ENCODE measurements at places on chromosomes 3 and 15. TPM values are rescaled to one million over a fixed set of nuclear protein-coding genes. Genes with fewer than 3 reads are reported as not detected.
A peak's percentile ranks its signal among the peaks of the same experiment; 100 is the strongest.

GRCh38 chr3:88044411-88044810 is 14.4 kb downstream of the CGGBP1 start:
- H3K27me3 ChIP-seq = no peaks in the 10 kb centered on the region
- DNase-seq = no peak
- H3K27ac ChIP-seq = no peak overlapping the region
- no peaks in the 10 kb centered on the region for H3K4me1 ChIP-seq

APOD gene
- total RNA-seq = 83.9 TPM

TRPM1 gene
- total RNA-seq = 3.6 TPM

GOLGA8S gene
- 9.2 TPM for total RNA-seq

DNA sequence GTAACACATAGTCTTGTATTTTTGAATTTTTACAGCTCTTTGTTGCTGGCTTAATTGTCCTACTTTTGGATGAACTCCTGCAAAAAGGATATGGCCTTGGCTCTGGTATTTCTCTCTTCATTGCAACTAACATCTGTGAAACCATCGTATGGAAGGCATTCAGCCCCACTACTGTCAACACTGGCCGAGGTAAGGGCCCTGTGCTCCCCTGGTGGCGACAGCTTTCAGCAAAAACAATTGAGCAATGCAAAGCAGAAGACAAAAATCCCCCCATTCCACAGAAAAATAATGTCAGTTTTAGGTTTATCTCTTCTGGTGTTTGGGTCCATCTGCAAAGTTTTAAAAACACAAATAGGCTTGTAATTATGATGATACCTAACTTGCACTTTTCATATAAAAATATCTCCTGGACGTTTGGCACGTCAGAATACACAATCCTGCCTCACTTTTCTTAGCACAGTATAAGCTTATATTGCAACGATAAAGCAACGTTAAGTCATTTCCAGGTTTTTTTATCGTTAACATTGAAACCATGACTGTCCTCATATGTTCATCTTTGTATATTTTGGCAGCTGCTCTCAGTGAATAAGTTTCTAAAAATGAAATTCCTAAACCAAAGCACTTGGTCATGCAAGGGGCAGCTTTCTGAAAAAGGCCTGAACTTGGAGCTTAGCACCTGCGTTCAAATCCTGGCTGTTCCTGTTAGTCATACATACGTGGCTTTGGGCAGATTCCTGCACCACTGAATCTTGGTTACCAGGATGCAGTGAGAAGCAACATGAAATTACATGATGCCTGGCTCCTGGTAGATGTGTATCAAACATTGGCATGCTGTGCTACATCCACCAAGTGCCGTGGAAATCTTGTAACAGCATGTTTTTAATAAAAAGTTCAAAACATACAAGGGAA is 8.5 kb downstream of the SEC61A1 start:
- no peaks in the 10 kb centered on the region for H3K27me3 ChIP-seq
- H3K4me3 ChIP-seq = no peak overlapping the region
- H3K27ac ChIP-seq = no peak overlapping the region
- peaks cover 5% of the 10 kb centered on the region for H3K4me1 ChIP-seq

GOLGA8N gene
- 61.0 TPM for total RNA-seq

DNA sequence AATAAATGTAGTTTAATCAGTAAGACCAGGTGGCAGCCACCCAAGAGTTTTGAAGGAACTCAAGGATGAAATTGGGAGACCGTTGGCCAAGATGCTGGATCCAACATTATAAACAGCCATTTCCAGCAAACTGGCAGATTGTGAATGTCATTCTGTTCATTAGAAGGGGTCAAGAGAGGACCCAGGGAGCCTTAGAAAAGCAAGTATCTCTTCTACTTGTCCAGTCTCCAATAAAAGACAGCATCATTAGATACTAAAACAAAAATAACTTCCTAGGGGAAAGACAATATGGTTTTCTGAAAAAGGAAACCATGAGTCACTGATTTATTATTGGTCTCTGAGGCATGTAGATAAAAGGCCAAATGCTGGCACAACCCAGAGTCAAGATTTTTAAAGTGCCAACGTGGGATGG is 67.9 kb downstream of the GADL1 start:
- no peaks in the 10 kb centered on the region for H3K36me3 ChIP-seq
- H3K27me3 ChIP-seq = no peaks in the 10 kb centered on the region
- DNase-seq = no peak
- no peak overlapping the region for H3K4me3 ChIP-seq
- H3K4me1 ChIP-seq = no peaks in the 10 kb centered on the region

GRCh38 chr3:129603991-129604749 is 2.3 kb downstream of the PLXND1 start:
- H3K27ac ChIP-seq = peak overlapping the region; percentile 42
- peak overlapping the region; percentile 65 for H3K4me3 ChIP-seq
- H3K27me3 ChIP-seq = no peaks in the 10 kb centered on the region
- no peak for DNase-seq

CFAP100 gene
- 56.2 TPM for total RNA-seq

DNA sequence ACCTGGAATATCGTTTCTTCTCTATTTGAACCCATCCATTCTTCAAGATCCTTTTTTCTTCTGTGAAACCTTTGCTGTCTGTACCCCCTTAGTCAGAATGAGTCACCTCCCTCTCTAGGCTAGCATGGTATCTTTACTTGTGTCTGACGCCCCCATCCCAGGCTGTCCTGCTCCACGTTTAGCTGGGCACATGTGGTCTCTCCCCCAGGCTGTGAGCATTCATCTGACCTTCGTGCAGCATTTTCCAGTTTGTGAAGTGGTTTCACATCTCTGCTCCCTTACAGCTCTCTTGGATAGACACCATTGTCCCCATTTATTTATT is 14.3 kb upstream of the TLE3 start:
- DNase-seq = no peak
- peak overlapping the region; percentile 84 for H3K27ac ChIP-seq
- H3K4me1 ChIP-seq = peaks cover 8% of the 10 kb centered on the region

GRCh38 chr3:81723732-81724313 is 37.6 kb downstream of the GBE1 start:
- DNase-seq = no peak
- no peaks in the 10 kb centered on the region for H3K4me1 ChIP-seq
- H3K36me3 ChIP-seq = no peaks in the 10 kb centered on the region
- no peak overlapping the region for H3K27ac ChIP-seq
- no peaks in the 10 kb centered on the region for H3K27me3 ChIP-seq

DNA sequence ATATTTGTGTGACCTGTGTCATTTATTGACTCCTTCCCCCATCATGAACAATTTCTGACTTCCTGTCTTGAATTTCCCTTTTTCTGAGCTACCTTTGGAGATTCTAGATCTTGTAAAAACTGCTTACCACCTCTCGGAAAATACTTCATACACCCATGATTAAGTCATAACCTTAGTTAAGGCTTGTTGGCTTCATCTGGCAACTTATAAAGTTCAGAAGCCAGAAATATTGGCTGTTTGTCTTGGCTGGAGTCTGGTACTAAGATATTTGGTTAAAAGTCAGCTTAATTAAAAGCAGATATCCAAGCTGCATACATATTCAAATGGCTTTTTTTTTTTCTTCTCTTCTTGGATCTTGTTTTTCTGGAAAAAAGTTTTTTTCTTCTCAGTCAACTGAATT is 37.3 kb upstream of the B3GALNT1 start:
- no peak for DNase-seq
- no peaks in the 10 kb centered on the region for H3K27me3 ChIP-seq
- no peaks in the 10 kb centered on the region for H3K4me1 ChIP-seq
- no peak overlapping the region for H3K27ac ChIP-seq
- no peaks in the 10 kb centered on the region for H3K36me3 ChIP-seq

DNA sequence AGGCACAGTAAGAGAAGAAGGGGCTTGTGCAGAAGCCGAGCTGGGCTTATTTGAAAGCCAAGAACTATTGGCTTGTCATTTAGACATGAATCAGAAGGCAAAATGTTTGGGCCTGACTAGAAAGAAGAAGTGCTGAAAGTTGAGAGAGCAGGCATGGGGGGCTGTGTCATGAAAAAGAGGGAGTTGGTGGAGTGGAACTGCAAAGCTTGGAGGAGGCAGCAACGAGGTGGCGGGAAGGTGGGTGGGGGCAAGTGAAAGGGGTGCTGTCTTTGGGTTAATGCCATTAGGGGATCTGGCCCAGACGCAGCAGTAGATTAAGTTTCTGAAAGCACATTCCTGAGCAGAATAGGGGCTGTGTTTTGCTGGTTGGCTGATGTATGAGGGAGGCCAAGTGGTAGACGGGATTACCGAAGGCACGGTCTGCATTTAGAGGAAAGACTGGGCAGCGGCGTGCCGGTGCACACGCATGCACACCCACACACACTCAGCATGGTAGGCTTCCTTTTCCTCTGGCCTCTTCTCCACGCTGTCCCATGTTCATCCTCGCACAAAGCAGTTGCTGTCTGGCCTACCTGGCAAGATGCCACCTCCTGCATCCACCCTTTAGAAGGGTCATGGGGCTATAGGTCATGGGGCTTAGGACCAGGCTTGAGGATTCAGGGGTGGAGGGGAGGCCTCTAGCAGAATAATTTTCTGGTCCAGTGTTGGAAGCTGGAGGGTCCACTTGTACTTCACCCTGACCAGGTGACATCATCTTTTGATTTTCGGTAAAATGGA is 43.0 kb downstream of the BOC start:
- peak overlapping the region; percentile 15 for H3K27ac ChIP-seq
- H3K4me3 ChIP-seq = no peak overlapping the region
- H3K36me3 ChIP-seq = no peaks in the 10 kb centered on the region
- H3K27me3 ChIP-seq = no peaks in the 10 kb centered on the region
- peaks cover 16% of the 10 kb centered on the region for H3K4me1 ChIP-seq

- H3K36me3 ChIP-seq = no peaks in the 10 kb centered on the region
- H3K27me3 ChIP-seq = no peaks in the 10 kb centered on the region
- H3K27ac ChIP-seq = no peak within 1 kb of the TSS
- DNase-seq = peak; percentile 44
These were observed at the start of gene MASP1 for GRCh38 chr3:187291512-187292132. Gene MASP1 (minus strand): TSS chr3:187291737. CDS start chr3:187291632, 105 bp downstream.

DNA sequence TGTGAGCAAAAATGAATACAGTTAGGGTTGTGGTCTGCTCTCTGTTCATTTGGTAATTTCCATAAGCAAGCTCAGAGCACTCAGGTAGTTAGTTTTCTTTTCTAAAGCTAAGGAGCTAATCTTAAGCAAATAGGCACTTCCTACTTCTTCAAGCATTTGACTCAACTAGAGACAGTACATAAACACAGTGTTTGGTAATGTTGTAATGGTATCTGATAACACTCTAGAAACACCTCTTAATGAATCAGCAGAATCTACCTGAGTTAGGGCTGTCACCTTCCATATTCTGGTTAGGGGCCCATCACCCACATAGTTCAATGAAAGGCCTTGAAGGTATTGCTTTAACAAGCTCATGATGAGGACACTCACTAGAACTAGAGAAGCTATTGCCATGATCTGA is 83.1 kb downstream of the PLCH1 start:
- DNase-seq = no peak
- H3K27me3 ChIP-seq = no peaks in the 10 kb centered on the region
- peaks cover 8% of the 10 kb centered on the region for H3K4me1 ChIP-seq
- H3K27ac ChIP-seq = no peak overlapping the region
- no peak overlapping the region for H3K4me3 ChIP-seq
- no peaks in the 10 kb centered on the region for H3K36me3 ChIP-seq

SEMA3G gene
- 2.1 TPM for total RNA-seq

GRCh38 chr3:34207002-34207401 is 408.6 kb downstream of the PDCD6IP start:
- no peaks in the 10 kb centered on the region for H3K27me3 ChIP-seq
- H3K36me3 ChIP-seq = no peaks in the 10 kb centered on the region
- no peaks in the 10 kb centered on the region for H3K4me1 ChIP-seq

DNA sequence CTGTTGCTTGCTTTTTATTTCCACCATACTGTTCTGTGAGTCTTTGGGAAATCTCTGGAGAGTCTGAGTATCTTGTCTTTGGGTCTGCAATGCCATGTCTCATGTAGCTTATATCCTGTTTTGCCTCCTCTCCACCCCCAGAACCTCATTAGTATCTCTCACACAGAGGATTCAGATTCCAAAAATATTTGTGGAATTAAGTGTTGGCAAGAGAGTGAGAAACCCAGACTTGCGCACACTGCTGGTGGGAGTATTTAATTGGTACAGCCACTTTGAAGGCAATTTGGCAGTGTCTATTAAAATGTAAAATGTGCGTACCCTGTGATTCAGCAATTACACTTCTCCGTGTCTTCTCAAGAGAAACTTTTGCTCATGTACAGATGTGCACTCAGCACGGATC is 68.6 kb downstream of the ZNF621 start:
- no peak for DNase-seq
- no peaks in the 10 kb centered on the region for H3K27me3 ChIP-seq
- H3K4me1 ChIP-seq = no peaks in the 10 kb centered on the region
- H3K36me3 ChIP-seq = no peaks in the 10 kb centered on the region
- no peak overlapping the region for H3K4me3 ChIP-seq

DNA sequence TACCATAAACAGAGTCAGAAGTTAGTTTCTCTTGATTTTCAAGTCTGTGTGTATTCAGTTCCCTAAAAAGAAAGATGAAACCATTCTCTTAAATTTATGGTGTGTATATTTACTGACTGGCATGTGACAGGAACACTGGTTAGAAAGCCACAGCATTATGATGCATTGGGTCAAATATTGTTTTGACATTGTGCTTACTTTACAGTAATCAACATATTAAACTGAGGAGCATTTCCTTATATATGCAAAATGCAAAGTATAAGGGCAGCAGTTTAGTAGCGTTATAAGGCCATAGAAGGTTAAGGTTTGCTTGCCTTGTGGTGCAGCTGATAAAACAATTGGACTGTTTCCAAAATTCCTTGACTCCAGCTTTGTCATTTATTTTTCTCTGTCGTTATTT is 72.9 kb downstream of the EPHA3 start:
- H3K27me3 ChIP-seq = no peaks in the 10 kb centered on the region
- H3K4me1 ChIP-seq = no peaks in the 10 kb centered on the region
- no peaks in the 10 kb centered on the region for H3K36me3 ChIP-seq
- no peak overlapping the region for H3K27ac ChIP-seq

HTD2 gene
- total RNA-seq = 14.6 TPM

LDHAL6B gene
- total RNA-seq = 18.6 TPM

GRCh38 chr3:171959532-171960089 is 79.8 kb upstream of the FNDC3B start:
- H3K27ac ChIP-seq = no peak overlapping the region
- no peaks in the 10 kb centered on the region for H3K27me3 ChIP-seq
- no peak overlapping the region for H3K4me3 ChIP-seq
- H3K36me3 ChIP-seq = no peaks in the 10 kb centered on the region
- H3K4me1 ChIP-seq = no peaks in the 10 kb centered on the region

TPRG1 gene
- 15.9 TPM for total RNA-seq

GRCh38 chr3:44948239-44948638 is 27.7 kb downstream of the ZDHHC3 start:
- H3K4me3 ChIP-seq = no peak overlapping the region
- H3K4me1 ChIP-seq = no peaks in the 10 kb centered on the region
- H3K36me3 ChIP-seq = no peaks in the 10 kb centered on the region
- H3K27ac ChIP-seq = no peak overlapping the region

- H3K36me3 ChIP-seq = no peaks in the 10 kb centered on the region
- no peak overlapping the region for H3K27ac ChIP-seq
- DNase-seq = no peak
- H3K27me3 ChIP-seq = no peaks in the 10 kb centered on the region
- H3K4me1 ChIP-seq = peaks cover 3% of the 10 kb centered on the region
- H3K4me3 ChIP-seq = no peak overlapping the region
These were observed 12.8 kb downstream of the ALDH1L1 start for GRCh38 chr3:126167566-126167965.

TMEM40 gene
- total RNA-seq = 1.5 TPM

GRCh38 chr15:92528736-92529135 is 126.8 kb downstream of the FAM174B start:
- no peaks in the 10 kb centered on the region for H3K36me3 ChIP-seq
- H3K27ac ChIP-seq = no peak overlapping the region
- no peaks in the 10 kb centered on the region for H3K27me3 ChIP-seq
- no peak for DNase-seq
- H3K4me1 ChIP-seq = peaks cover 7% of the 10 kb centered on the region
- H3K4me3 ChIP-seq = no peak overlapping the region

- DNase-seq = no peak
- H3K36me3 ChIP-seq = no peaks in the 10 kb centered on the region
- H3K4me3 ChIP-seq = no peak overlapping the region
- H3K27me3 ChIP-seq = no peaks in the 10 kb centered on the region
- H3K4me1 ChIP-seq = no peaks in the 10 kb centered on the region
- no peak overlapping the region for H3K27ac ChIP-seq
These were observed 485.4 kb downstream of the CNTN6 start for GRCh38 chr3:1578124-1578806.

SLC2A2 gene
- total RNA-seq = not detected
